ENCODE measurements at places on chromosomes 4 and X.

DNA sequence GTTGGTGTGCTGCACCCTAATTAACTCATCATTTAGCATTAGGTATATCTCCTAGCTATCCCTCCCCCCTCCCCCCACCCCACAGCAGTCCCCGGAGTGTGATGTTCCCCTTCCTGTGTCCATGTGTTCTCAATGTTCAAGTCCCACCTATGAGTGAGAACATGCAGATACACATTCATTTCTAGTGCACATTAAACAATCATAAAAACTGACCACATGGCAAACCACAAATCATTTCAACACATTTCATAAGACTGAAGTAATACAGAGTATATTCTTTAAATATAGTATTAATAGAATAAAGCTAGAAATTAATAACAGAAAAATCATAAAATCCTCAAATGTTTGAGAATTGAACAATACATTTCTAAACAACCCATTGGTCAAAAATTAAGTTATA is 34.1 kb downstream of the PRKG2 start:
- DNase-seq = no peak

- DNase-seq = no peak
Measured at GRCh38 chrX:132822634-132823012, 135.8 kb downstream of the HS6ST2 start.

DNA sequence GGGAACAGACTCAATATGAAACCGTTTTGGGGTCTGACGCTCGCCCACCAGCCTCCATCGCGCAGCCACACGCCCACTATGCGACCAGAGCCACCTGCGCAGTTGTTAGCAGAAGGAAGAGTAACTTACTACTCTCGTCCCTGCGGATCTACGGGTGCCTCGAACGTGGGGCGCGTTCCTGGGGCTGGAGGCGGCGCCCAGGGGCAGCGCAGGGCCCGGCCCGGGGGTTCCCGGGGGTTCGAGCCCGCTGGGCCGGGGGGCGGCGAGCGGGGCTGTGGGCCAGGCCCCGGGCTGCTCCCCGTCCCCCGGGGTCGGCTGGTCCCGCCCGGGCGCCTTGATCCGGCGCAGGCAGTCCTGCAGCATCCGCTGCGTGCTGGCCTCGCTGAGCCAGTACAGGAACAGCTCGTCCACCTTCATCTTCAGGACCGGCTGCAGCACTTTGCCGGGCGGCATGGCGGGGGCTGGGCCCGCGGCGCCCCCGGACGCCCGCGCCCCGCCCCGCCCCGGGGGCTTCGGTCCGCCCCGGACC is 404 bp downstream of the PPP2R3B start:
- DNase-seq = no peak

DNA sequence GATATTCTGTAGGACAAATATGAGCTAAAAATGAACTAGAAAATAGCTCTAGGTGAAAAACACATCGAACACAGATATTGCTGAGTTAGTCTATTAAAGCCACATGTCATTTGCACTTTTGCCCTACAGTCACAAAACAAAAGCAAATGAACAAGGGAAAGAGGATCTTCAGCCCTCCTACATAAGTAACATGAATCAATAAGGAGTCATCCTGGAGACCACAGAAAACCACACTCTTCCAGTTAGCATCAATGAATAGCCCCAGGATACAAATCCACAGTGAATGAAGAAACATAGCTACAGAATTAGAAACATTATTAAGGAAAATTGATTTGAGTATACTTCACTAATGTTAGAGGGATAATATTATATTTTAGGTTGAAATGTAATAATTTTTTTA is 311.4 kb downstream of the MAPK10 start:
- no peak for DNase-seq

GRCh38 chr4:184934184-184934583 is 84.1 kb upstream of the HELT start:
- no peak for DNase-seq

- DNase-seq = no peak
Measured at GRCh38 chrX:134685668-134686067, 27.4 kb upstream of the PLAC1 start.

GRCh38 chrX:57587607-57588006 is 4.2 kb upstream of the ZXDB start:
- DNase-seq = no peak

DNA sequence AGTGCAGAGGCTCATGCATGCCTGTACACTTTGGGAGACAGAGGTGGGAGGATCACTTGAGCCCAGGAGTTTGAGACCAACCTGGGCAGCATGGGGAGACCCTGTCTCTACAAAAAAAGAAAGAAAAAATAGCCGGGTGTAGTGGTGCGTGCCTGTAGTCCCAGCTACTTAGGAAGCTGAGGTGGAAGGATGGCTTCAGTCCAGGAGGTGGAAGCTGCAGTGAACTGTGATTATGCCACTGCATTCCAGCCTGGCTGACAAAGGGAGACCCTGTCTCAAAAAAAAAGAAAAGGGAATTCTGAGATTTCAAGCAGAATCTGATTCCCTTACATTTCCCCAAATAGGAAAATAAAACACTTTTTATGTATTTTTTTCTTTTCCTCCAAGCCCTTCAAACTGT is 83.5 kb downstream of the SYNPO2 start:
- no peak for DNase-seq

Data from ELF-1 (cell line).